ENCODE measurements at places on chromosomes 11 and 22.

GRCh38 chr11:10289765-10290380 is 4.1 kb downstream of the SBF2 start:
- no peak for DNase-seq

DNA sequence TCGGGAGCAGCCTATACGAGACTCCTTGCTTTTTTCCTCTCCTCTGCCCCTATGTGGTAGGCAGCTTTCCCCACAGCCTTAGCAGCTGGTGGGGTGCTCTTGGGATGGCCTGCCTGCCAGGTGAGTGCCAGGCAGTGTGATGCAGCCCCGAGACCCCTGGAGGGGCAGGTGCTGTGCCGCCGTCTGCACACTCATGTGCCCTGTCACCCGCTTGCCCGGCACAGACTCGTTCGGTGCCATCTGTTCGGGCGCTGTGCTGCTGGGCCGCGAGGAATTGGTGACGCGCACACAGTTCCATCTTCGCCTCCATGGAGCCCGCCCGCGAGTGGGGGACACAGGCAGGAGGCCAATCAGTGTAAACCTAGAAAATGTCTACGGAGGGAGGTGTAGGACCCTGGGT is 15.1 kb downstream of the TRMU start:
- DNase-seq, result no peak

DNA sequence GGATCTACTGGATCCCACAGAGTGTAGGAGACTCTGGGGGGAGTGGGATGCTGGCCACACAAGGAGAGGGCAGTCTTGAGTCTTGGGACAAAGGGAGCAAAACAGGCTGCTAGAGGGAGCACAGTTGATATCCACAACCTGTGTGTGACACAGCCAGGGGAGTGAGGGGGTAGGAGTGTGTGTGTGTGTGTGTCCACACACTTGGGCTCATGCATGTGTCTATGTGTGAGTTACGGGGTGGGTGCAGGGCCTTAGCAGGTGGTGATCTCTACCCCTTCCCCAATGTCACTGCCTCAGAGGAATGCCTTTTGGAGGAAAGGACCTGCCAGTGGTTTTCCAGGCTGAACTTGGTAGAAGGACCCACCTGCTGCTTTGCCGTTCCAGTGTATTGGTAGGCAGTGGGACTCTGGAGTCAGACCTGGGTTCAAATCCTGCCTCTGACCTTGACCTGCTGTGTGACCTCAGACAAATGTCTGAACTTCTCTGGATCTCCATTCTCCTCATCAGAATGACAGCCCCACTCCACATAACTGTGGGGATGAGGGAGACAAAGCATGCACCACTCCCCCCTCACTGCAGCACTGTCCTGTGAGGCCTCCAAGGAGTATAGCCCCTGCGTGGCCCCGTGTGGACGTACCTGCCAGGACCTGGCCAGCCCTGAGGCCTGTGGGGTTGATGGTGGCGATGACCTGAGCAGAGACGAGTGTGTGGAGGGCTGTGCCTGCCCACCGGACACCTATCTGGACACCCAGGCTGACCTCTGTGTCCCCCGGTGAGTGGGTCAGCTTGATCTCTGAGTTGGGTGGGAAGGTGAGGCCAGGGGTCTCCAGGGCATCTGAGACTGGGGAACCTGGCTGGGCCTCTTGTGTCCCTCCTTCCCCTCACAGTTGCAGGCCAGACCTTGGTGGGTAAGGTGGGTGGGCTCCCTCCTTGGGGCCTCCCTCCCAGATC is 27.4 kb downstream of the OTOG start:
- no peak for DNase-seq

DNA sequence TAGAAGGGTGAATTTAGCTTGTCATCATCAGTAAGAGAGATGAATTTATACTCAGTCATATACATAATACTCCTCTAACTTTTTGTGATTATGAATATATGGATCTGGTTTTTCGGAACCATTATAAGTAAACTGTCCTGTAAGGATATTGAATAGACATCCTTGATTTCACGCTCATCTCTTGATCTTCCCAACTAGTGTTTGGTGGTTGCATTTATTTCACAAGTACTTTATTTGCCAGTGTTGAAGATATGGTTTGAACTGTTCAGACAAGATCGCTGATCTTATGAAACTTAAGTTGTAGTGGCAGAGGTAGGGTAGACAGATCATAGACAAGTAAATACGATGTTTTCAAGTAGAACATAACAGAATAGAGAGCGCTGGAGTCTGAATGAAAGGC is 3.0 kb downstream of the FBXO7 start:
- no peak for DNase-seq

- no peak for DNase-seq
These were observed 20.7 kb downstream of the MYH9 start for GRCh38 chr22:36367066-36367465.

DNA sequence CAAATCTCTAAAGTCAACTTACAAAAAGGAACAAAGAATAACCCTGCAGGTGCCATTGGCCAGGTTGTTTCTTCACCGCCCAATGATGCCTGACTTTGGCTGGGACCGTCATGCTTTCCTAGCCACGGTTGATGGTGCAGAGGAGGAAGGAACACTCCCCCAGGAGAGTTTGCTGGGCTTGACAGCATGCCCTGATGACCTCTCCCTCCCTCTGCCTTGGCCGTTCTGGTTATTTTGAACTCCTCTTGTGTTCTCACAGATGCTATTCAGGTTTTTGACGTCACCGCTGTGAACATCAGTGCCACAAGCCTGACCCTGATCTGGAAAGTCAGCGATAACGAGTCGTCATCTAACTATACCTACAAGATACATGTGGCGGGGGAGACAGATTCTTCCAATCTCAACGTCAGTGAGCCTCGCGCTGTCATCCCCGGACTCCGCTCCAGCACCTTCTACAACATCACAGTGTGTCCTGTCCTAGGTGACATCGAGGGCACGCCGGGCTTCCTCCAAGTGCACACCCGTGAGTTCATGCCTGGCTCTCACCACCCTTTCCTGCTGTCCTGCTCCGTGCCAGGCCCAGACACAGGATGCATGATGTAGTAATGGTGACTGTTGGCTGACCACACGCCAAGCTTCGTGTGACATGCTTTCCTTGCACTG is 89.0 kb upstream of the OR4B1 start:
- DNase-seq, result no peak

DNA sequence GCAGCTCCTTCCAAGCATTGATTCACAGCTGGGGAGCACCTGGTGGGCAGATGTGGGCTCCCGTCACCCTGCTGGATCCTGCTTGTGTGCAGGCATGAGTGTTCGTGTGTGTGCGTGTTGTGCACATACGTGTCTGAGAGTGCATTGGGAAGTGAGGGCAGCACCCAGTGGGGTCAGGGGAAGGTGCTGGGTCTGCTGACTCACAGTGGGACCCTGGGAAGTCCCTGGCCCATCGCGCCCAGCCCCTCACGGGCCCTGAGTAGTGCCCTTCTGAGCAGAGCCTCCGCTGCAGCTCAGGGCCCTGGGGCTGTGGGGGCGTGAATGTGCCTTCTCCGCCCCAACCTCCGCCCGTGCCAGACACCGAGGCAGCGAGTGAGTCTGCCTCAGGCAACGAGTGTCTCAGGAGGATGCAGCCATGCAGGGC is 36.8 kb downstream of the WNT11 start:
- DNase-seq, result no peak

DNA sequence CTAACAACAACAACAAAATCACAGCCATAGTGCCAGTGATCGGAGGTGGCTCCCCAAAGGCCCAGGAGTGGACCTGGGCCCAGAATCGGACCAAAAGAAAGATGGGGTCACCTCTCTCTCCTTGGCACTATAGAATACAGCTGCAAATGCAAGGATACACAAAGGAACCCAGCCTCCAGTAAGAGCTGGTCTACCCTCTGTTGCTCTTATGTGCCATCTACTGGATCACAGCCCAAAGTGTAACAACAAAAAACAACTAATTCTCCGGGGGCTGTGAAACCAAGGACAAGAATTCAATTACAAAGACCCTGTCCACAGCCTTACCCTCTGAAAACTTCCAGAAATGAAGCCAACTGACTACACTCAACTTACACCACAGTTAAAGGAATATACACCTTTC is 21.6 kb downstream of the OR8G5 start:
- no peak for DNase-seq

GRCh38 chr11:57645689-57646085 is 4.0 kb downstream of the YPEL4 start:
- DNase-seq, result no peak

- no peak for DNase-seq
These were observed 3.3 kb upstream of the FXYD6 start for GRCh38 chr11:117879516-117880480.

DNA sequence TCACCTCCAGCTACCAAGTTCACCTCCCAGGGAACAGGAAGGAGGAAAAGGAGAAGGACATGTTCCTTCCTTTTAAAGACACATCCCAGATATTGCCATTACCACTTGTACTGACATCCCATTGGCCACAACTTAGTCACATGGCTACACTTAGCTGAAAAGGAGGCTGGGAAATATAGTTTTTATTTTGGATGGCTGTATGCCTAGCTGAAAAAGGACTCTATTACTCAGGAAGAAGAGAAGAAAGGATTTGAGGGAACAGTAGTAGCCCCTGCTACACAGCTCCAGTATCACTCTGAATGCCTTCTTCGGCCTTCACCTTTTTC is 2.1 kb upstream of the APOA5 start:
- no peak for DNase-seq

DNA sequence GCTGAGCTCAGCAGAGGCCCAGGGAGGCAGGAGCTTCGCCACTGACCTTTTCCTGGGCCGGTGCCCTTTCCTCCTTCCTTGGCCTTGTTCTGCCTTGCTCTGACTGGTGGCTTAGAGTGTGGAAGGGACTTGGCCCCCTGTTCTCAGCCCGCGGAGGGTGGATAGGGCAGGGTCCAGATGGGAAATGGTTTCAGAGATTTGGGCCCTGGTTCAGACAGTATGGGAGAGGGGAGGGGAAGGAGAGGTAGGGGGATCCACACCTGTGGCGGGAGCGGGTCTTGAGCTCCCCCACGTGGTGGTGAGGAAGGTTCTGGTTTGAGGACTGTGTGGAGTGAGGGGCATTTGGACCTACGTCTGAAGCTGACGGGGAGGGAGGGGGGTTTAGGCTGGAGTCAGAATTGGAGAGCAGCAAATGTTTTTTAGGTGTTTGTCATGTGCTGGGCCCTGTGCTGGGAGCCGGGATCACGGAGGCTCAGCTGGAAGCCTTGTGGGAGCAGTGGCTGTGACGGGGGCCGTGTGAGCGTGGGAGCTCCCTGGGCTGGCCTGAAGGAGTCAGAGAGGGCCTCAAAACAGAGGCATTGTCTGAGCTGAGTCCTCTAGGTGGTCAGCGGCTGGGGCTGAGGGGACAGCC is 27.2 kb downstream of the SHANK3 start:
- DNase-seq, result no peak

DNA sequence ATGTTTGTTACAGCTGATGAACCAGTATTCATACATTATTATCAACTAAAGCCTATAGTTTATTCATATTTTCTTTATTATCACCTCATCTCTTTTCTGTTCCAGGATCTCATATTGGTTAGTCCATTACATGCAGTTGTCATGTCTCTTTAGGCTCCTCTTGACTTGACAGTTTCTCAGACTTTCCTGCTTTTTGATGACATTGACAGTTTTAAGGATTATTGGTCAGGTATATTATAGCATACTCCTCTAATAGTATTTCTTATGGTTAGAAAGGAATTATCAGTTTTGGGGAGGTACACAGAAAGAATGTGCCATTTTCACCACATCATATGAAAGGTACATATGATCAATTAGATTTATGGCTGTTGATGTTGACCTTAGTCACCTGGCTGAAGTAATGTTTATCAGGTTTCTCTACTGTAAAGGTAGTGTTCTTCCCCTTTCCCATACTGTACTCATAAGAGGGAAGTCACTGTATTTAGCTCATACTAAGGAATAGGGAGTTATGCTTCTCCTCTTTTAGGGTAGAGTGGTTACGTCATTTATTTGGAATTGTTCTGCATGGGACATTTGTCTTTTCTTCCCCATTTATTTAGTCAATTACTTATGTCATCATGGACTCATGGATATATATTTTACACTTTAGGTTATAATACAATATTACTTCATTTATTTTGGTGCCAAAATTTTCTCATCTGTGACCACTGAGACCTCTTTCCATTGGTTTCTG is 9.4 kb upstream of the ANO3 start:
- DNase-seq, result no peak

GRCh38 chr11:119181677-119182412 is 3.4 kb upstream of the NHERF4 start:
- DNase-seq, result no peak

- DNase-seq, result no peak
These were observed 77.5 kb upstream of the CTSC start for GRCh38 chr11:88414981-88415413.

DNA sequence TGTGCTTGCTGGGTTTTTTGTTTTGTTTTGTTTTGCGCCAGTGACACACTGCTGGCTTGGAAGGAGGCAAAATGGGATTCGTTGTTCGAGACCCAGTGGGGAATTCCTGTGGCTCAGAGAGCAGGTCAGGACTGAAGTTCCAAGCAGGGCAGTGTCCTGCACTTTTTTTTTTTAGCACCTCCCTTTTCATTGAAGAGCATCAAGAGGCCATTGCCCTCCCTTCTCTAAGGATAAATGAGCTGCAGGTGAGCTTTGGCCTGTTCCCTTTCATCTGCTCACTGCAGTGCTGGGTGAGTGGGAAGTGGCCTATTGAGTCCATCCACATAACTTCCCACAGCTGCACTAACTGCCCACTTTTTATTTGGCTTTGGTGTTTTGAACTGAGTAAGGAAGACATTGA is 87.8 kb downstream of the ARHGAP42 start:
- no peak for DNase-seq

GRCh38 chr11:69489746-69490365 is 8.4 kb downstream of the LINC01488 start:
- no peak for DNase-seq

DNA sequence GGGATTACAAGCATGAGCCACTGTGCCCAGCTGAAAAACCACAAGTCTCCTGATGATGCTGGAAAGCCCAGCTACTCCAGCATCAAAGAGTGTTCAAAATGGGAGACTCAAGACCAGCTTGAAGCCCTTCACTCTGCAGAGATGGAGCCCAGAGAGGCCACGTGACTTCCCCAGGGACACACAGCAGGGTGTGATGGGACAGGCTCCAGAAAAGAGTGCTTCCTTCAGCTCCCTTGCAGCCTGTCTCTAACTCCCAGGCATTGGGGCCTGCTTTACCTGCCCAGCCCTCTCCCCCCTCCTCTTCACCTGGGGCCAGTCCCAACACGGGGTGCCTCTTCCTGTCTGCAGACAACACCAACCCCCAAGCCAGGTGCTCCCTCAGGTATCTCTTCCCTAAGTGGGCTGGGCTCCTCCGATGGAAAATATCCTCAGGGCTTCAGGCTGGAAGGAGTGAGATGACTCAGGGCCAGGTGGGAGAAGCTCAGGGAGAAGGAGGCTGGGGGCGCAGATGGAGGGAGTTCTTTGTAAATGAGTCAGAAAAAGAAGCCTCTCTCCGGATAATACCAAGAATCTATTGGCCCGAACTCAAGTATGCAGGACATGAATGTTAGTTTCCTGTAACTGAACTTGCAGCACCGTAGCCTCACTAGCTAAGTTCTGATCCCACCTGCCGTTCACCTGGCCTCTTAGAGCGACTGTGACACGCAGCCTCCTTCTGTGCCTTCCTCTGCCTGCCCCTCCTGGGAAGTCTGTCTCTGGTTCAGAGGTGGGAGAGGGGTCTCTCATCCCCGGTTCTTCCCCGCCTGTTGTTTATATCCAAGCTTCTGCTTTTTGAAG is 326.6 kb downstream of the MN1 start:
- DNase-seq, result no peak

All from activated CD8-positive, alpha-beta memory T cell treated with anti-CD3 and anti-CD28 coated beads, Interleukin-2, amount 50 U/mL, for 4 hours (primary cell).